ENCODE measurements at places on chromosomes 13 and 19.

DNA sequence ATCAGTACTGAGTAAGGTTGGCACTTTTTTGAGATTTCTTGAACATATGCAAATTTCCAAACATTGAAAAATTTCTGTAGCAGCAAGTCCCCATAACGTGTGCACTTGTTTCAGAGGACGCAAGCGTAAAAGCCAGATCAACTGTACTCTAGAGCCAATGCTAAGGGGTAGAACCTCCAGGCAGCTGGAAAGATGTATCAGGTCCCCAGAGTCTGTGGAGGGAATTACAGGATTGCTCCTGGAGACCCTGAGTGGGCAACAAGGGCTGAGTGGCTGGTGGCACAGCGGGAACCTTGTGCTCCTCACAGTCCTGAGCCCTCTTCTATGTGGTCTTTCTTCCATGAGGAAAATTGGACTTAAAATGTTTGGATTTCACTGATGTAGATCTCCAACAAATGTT is 53.9 kb upstream of the AMER2 start:
- DNase-seq: no peak

DNA sequence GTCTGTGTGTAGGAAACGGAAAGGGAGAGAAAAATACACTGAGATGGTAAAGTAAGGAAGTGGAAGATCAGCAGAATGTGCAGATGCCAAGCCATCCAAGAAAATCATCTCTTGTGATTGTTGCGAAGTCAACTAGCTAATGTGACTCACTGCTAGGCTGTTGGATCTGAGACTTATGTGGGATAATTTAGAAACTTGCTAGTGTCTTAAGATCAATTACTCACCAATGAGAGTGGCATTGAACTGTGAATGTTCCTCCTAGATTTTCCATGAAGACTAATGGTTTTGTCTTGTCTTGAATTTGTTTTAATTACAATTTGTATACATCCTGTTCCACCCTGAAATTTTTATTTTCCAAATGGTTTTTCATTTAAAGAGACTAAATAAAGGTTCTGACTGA is 771.6 kb downstream of the EFNB2 start:
- no peak for DNase-seq

DNA sequence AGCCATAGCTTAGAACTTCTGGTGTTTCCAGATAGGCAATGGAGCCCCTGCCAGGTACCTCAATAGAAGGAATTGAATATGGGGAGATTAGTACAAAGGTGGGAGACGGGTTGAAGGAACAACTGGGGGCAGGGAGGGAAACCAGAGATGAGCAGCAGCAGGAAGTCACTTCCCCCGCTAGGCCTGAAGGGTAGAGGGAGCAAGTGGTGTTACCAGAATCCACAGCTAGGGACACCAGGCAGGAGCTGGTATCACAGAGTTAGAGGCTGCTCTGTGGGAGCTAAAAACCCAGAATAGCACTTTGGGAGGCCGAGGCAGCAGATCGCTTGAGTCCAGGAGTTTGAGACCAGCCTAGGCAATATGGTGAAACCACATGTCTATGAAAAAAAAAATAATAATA is 15.3 kb upstream of the HNRNPUL1 start:
- DNase-seq: no peak

GRCh38 chr19:10543059-10543419 is 665 bp upstream of the ATG4D start:
- DNase-seq: no peak

DNA sequence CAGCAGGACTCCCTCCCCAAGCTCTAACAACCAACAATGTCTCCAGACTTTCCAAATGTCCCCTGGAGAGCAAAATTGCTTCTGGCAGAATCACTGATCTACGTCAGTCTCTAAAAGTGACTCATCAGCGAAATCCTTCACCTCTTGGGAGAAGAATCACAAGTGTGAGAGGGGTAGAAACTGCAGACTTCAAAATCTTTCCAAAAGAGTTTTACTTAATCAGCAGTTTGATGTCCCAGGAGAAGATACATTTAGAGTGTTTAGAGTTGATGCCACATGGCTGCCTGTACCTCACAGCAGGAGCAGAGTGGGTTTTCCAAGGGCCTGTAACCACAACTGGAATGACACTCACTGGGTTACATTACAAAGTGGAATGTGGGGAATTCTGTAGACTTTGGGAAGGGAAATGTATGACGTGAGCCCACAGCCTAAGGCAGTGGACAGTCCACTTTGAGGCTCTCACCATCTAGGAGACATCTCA is 6.2 kb upstream of the CEACAM5 start:
- peak; percentile 72 for DNase-seq

DNA sequence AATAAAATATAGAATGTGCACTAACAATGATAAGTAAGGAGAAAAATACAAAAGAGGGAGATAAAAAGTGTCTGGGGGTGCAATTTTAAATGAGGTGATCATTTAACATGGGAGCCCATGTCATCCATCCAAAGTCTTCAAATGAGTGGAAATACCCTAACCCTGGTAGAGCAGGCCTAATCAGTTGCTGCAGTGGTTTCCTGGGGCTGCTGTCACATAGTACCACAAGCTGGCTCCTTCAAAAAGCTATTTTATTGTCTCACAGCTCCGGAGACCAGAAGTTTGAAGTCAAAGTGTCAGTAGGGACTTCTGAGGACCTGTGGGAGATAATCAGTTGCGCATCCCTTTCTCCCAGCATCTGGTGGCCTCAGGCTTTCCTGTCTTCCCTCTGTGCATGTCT is 717.9 kb downstream of the DIAPH3 start:
- no peak for DNase-seq
